ENCODE measurements at places on chromosomes 2 and 18.

DNA sequence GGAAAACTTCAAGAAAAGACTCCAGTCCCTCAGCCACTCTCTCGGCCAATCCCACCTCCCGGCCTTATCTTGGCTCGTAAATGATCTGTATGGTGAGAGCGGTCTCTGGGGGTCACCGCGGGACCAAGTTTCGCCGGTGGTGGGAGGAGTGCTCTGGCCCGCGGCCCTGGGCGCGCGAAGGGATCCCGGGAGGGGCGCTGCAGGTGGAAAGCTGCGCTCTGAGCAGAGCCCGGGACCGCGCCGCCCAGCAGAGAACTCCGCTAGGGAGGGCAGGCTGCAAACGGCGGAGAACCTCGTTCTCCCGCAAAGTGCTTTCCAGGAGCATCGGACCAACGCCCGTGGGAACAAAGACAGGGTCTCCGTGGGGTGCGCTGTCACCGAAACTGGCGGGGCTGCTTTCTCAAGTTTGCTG, 622 bp downstream of the LRP2 start:
- DNase-seq, result peak; percentile 28

DNA sequence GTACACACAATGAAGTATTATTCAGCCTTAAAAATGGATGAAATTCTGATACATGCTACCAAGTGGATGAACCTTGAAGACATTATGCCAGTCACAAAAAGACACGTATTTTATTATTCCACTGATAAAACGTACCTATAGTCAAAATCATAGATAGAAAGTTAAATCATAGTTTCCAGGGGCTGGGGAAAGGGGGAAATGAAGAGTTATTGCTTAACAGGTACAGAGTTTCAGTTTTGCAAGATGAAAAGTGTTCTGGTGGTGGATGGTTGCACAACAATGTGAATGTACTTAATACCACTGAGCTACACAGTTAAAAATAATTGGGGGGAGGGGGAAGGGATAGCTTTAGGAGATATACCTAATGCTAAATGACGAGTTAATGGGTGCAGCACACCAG, 279.0 kb upstream of the STON1 start:
- no peak for DNase-seq

DNA sequence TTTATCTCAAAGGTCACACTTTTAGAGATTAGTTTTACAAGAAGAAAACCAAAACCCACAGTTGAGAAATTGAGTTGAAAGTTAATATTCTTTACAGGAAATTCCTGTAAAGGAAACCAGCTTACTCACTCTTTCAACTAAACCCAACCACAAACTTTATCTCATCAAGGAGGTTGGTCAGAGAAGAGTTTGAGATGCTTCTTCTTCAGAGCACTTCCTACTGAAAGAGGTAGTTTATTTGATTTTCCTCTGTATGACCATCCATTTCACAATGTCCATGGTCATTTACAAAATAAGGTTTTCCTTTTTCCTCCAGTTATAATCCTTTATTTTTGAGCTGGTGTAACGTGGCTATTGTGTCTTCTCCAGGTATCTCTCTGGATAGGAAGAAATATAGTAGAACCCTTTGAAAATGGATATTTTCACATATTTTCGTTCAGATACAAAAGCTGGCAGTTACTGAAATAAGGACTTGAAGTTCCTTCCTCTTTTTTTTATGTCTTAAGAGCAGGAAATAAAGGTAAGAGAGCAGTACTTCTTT, 4.5 kb upstream of the IL18RAP start:
- no peak for DNase-seq

- no peak for DNase-seq
Observed at GRCh38 chr2:75539955-75540716, 20.6 kb downstream of the EVA1A start.

- no peak for DNase-seq
Observed at GRCh38 chr2:20144861-20145260, 80.1 kb downstream of the SDC1 start.
